ENCODE measurements at places on chromosomes 11 and 22. TPM values are rescaled to one million over a fixed set of nuclear protein-coding genes. Genes with fewer than 3 reads are reported as not detected.
A peak's percentile ranks its signal among the peaks of the same experiment; 100 is the strongest.

GRCh38 chr22:20748731-20749428 is 25.0 kb upstream of the SERPIND1 start:
- DNase-seq: no peak

DNA sequence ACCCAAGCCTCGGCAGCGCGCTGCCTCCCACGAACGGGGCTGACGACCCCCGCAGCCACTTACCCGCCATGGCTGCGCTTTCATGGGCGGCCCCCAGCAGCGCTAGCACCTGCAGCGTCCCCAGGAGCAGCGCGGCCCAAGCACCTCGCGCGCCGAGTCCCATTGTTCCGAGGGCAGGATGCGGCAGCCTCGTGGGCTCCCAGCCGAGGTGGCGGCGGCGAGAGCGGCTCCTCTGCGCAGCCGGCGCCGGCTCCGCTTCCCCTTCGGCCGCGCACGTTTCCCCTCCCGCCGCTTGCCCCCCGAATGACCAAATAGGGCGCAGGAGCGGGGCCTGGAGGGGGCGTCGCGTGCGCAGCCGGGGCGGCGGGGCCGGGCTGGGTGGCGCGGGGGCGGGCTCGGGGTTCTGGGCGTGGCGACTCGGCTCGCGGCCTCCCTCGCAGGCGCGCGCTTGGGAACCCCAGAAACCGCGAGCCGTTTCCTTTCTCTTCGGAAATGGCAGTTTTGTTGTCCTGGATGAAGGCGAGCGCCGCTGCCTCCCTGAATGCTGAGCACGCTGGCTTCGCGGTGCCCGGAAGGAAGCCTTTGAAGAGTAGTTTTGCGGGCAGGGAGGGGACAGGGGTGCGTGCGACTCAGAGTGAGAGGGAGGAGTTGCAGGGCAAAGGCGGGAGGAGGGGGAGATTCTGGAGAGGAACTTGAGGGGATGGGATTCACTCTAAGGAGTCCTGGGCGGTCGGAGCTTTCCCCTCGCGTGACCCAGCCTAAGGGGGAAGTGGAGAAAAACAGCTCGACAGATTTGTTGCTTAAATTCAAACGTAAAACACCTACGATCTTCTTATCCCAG is at the start of gene TMEM123:
TMEM123 (minus strand) TSS at position 305 of the 841 bp plus-strand sequence; CDS start at position 163, 142 bp downstream.
- DNase-seq: peak; percentile 57

BAIAP2L2 gene
- not detected for total RNA-seq

CBX6 gene
- total RNA-seq: 50.0 TPM

KCNJ4 gene
- 1.2 TPM for total RNA-seq
